ENCODE measurements at places on chromosomes 7 and 10. TPM values are rescaled to one million over a fixed set of nuclear protein-coding genes. Genes with fewer than 3 reads are reported as not detected.

- no peaks in the 10 kb centered on the region for H3K27me3 ChIP-seq
- peaks cover 40% of the 10 kb centered on the region for H3K4me1 ChIP-seq
- H3K36me3 ChIP-seq: peaks cover 26% of the 10 kb centered on the region
- H3K4me3 ChIP-seq: no peak overlapping the region
These were observed 93.2 kb downstream of the ZRANB1 start for GRCh38 chr10:125035136-125035535.

- no peak for DNase-seq
- peaks cover 44% of the 10 kb centered on the region for H3K4me1 ChIP-seq
- no peak overlapping the region for H3K27ac ChIP-seq
- peaks cover 11% of the 10 kb centered on the region for H3K36me3 ChIP-seq
- no peaks in the 10 kb centered on the region for H3K27me3 ChIP-seq
- H3K4me3 ChIP-seq: no peak overlapping the region
These were observed 89.3 kb downstream of the GRK5 start for GRCh38 chr10:119296703-119297102.

DNA sequence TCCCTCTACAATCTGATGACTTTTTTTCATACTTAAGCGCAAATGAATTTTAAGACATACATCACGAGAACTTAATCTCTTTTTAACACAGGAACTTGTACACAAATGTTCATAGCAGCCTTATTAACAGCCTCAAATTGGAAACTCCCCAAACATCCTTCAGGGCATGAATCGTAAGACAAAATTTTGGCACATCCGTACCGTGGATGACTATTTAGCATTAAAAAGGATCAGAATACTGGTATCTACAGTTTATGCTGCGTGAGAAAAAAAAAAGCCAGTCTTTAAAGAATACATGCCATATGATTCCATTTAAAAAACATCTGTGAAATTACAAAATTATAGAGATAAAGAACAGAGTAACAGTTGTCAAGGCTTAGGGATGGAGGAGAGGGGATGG lies 46.8 kb downstream of the PDE1C start:
- H3K4me3 ChIP-seq: no peak overlapping the region
- H3K27me3 ChIP-seq: no peaks in the 10 kb centered on the region
- no peak overlapping the region for H3K27ac ChIP-seq
- DNase-seq: no peak

Gene GPR158
- total RNA-seq: not detected

GRCh38 chr10:89296220-89296648 lies 5.6 kb upstream of the IFIT2 start:
- DNase-seq: no peak
- H3K36me3 ChIP-seq: no peaks in the 10 kb centered on the region
- H3K4me3 ChIP-seq: no peak overlapping the region
- peak overlapping the region; percentile 81 for H3K27ac ChIP-seq
- no peaks in the 10 kb centered on the region for H3K27me3 ChIP-seq
- H3K4me1 ChIP-seq: peaks cover 23% of the 10 kb centered on the region

- H3K4me3 ChIP-seq: no peak overlapping the region
- no peak overlapping the region for H3K27ac ChIP-seq
- H3K36me3 ChIP-seq: no peaks in the 10 kb centered on the region
These were observed 648.5 kb upstream of the LRRN3 start for GRCh38 chr7:110442381-110442837.

- H3K36me3 ChIP-seq: no peaks in the 10 kb centered on the region
- no peak overlapping the region for H3K4me3 ChIP-seq
- no peak overlapping the region for H3K27ac ChIP-seq
- no peaks in the 10 kb centered on the region for H3K27me3 ChIP-seq
These were observed 79.2 kb downstream of the NUDCD3 start for GRCh38 chr7:44411306-44411705.

Data from upper lobe of left lung (tissue), 6 donors.